ENCODE measurements at places on chromosomes 7 and 10. TPM values are rescaled to one million over a fixed set of nuclear protein-coding genes. Genes with fewer than 3 reads are reported as not detected.

DNA sequence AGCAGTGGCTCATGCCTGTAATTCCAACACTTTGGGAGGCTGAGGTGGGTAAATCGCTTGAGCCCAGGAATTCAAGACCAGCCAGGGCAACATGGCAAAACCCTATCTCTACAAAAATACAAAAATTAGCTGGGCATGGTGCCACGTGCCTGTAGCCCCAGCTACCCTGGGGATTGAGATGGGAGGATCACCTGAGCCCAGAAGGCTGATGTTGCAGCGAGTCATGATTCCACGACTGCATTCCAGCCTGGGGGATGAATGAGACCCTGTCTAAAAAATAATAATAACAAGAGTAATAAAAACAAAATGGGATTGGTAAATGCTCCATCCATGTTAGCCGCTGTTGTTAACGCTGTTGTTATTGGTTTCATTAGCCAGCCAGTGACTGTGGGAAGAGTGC lies 1.3 kb upstream of the HKDC1 start:
- no peak for DNase-seq
- H3K36me3 ChIP-seq = no peaks in the 10 kb centered on the region

- H3K27me3 ChIP-seq = no peaks in the 10 kb centered on the region
- H3K27ac ChIP-seq = no peak overlapping the region
- DNase-seq = no peak
- no peaks in the 10 kb centered on the region for H3K36me3 ChIP-seq
- no peaks in the 10 kb centered on the region for H3K4me1 ChIP-seq
- H3K4me3 ChIP-seq = no peak overlapping the region
Observed at GRCh38 chr10:83592337-83592935, 546.9 kb upstream of the GHITM start.

GRCh38 chr7:155885167-155886155 lies 73.2 kb upstream of the SHH start:
- no peak for DNase-seq
- H3K4me1 ChIP-seq = peaks cover 5% of the 10 kb centered on the region
- no peak overlapping the region for H3K27ac ChIP-seq
- H3K27me3 ChIP-seq = peaks cover 39% of the 10 kb centered on the region
- no peak overlapping the region for H3K4me3 ChIP-seq
- peaks cover 2% of the 10 kb centered on the region for H3K36me3 ChIP-seq

DNA sequence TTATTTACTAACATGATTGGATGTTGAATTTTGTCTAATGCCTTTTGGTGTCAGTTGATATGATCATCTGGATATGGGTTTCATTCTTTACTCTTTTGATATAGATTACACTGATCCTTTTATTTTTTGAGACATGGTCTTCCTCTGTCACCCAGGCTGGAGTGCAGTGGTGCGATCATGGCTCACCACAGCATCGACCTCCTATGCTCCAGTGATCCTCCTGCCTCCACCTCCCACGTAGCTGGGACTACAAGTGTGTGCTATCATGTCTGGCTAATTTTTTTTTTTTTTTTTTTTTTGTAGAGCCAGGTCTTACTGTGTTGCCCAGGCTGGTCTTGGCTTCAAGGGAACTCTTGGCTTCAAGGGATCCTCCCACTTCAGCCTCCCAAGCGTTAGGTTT lies 27.1 kb downstream of the BMS1 start:
- no peak for DNase-seq
- no peak overlapping the region for H3K4me3 ChIP-seq
- H3K36me3 ChIP-seq = peaks cover 15% of the 10 kb centered on the region
- peaks cover 17% of the 10 kb centered on the region for H3K4me1 ChIP-seq
- peak overlapping the region; percentile 70 for H3K27ac ChIP-seq
- no peaks in the 10 kb centered on the region for H3K27me3 ChIP-seq

GRCh38 chr7:7996568-7996967 lies 28.0 kb downstream of the GLCCI1 start:
- peak overlapping the region; percentile 78 for H3K27ac ChIP-seq
- peaks cover 5% of the 10 kb centered on the region for H3K36me3 ChIP-seq
- no peak for DNase-seq
- no peaks in the 10 kb centered on the region for H3K27me3 ChIP-seq
- H3K4me3 ChIP-seq = no peak overlapping the region
- H3K4me1 ChIP-seq = peaks cover 11% of the 10 kb centered on the region

- H3K27me3 ChIP-seq = peaks cover 40% of the 10 kb centered on the region
- H3K4me3 ChIP-seq = no peak overlapping the region
- no peaks in the 10 kb centered on the region for H3K36me3 ChIP-seq
- no peak overlapping the region for H3K27ac ChIP-seq
Observed at GRCh38 chr10:117884592-117884991, 162.1 kb downstream of the RAB11FIP2 start.

RAMP3 gene
- 0.76 TPM for total RNA-seq

DNA sequence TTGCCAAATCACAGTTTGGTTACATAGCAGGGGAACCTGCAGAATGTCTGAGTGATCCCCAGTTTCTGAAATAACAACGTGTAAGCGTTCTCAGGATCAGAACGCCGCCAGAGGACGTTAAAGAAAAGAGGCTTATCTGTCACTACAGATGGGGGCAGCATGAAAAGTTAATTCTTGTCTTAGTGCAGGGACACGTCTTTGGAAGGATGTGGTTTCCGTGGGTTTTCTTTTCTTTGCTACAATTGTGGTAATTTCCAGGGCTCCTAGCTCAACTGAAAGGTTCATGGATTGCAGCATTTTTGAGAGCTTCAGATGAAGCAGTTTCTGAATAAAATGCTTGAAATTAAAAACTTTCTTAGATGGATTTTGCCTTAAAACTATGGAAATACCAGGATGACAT lies 106.6 kb downstream of the PRKCQ start:
- peak overlapping the region; percentile 99 for H3K27ac ChIP-seq
- no peaks in the 10 kb centered on the region for H3K27me3 ChIP-seq
- peaks cover 37% of the 10 kb centered on the region for H3K4me1 ChIP-seq
- peak; percentile 25 for DNase-seq
